ENCODE measurements at places on chromosomes 2 and 18.
A peak's percentile ranks its signal among the peaks of the same experiment; 100 is the strongest.

GRCh38 chr18:31225668-31226067, 63.0 kb upstream of the DSC1 start:
- DNase-seq, result no peak

DNA sequence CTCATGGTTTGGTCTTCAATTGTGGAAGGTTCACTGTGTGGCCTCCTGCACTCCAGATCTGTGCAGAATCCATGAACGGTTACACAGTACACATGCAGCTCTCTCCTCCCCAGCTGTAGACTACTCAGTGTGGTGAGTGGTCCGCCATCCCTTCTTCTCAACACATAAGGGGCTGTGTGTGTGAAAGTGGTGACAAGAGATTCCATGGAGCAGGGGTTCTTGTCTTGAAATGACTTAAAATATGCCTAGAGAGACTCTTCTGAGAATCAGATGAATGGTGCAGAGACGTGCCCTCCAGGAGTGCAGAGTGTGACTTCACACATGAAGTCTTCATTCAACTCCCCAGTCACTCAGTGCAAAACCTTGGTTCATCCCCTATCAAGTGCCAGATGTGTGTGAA, 151.0 kb upstream of the COPS8 start:
- DNase-seq, result no peak

- DNase-seq, result no peak
These were observed 244.7 kb downstream of the HNMT start for GRCh38 chr2:138209009-138209408.

DNA sequence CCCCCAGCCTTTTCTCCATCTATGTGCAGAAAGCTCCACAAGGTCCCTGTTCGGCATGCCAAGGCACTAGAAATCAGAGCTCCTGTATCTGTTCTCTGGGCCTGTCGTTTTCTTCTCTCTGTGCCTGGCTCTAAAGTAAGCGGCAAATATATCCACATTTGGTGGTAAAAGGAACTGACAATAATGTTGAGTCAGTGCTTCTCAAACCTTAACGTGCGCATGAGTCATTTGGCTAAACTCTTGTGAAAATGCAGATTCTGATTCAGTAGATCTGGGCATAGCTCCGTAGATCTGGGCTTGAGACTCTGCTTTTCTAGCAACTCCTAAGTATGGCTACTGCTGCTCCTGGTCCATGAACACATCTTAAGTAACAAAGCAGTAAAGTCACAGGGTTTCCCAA, 16.5 kb upstream of the ACSL3 start:
- DNase-seq, result no peak

DNA sequence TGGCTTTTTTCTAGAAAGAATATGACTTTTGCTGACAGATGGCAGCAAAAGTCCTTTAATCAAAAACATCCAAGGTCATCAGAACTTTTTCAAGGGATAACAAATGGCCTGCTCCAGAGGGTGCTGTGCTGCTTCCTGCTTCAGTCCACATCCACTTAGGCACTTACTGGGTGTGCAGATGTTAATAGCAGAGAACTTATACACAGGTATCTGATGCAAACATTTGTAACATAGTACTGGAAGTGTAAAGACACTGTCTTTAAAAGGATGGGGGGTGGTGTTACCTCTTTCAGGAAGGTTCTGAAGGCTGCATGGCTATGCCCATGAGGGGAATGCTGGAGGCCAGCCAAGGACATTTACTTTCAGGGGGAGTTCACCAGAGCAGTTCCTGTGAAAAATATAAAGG, 5.5 kb downstream of the HOXD8 start:
- DNase-seq, result no peak

- no peak for DNase-seq
These were observed 25.2 kb downstream of the TWSG1 start for GRCh38 chr18:9359796-9360195.

DNA sequence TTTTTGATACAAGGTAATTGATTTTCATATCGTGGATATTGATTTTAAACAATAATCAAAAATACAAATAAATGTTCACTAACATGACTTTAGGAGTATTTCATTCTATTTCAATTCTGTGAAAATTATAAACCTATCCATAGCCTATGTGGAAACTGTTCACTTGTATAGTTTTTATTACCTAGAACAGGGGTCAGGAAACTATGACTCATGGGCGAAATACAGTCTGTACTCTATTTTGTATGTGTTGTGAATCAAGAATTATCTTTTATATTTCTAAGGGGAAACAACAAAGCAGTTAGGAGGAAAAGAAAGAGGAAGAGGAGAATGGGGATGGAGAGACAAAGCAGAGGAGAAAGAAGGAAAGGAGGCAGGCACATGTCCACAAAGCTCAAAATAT, 181.7 kb upstream of the VRK2 start:
- no peak for DNase-seq

GRCh38 chr2:219581346-219581745, 9.2 kb downstream of the INHA start:
- no peak for DNase-seq

- DNase-seq, result no peak
These were observed 130.4 kb downstream of the GALR1 start for GRCh38 chr18:77379976-77380509.

DNA sequence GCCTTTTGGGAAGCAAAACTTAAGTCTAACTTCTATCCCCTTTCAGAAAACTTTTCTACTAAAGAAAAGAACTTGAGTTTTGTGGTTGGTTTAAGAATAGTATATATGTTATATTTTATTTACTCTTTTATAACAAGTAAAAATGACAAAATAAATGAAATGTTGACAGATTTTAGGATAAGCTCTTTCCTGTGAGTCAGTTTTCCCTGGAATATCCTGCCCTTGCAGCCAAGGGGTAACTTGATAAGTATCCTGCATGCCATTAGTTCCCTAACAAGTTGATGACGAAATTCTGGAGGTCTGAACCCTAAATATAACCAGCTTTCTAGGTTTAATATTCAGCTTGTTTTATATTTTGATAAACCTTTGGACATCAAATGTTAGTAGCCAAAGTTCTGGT, 7.3 kb upstream of the HTR2B start:
- DNase-seq, result no peak

- no peak for DNase-seq
These were observed 59.1 kb upstream of the DAPL1 start for GRCh38 chr2:158735822-158736580.

DNA sequence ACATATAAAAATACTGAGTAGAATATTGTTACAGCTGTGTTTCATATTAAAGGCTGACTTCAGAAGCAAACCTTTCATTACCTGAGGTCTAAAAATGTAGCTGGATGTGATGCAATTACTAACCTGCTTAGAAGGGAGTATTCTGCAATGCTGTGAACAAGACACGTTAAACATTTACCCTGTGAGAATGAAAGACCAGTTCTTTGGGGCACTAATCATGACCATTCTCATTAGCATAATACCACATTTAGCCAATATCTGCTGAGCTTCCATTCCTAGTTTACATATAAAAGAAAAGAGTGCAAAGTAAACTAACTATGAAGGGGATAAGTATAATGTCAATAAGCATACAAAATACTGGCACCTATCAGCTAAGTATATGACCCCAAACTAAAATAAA, 784.0 kb upstream of the KLHL29 start:
- no peak for DNase-seq

DNA sequence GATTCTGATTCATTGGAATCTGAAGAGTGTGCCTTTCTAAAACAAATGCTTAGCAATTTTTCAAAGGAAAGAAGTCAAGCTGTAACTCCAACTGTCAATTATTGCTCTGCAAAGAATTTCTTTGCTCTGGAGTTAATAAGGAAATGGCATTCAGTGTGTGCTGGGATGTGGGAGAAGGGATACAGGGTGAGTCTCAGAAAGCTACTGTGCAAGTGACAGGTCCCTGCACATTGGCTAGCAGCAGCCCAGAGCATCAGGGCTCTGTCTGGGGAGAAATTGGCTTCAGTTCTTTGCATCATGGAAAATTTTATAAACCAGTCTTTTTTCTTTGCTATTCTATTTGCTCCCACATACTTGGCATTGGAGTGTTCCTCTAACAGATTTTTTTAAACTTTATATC, 1.1 kb upstream of the SYT4 start:
- no peak for DNase-seq

DNA sequence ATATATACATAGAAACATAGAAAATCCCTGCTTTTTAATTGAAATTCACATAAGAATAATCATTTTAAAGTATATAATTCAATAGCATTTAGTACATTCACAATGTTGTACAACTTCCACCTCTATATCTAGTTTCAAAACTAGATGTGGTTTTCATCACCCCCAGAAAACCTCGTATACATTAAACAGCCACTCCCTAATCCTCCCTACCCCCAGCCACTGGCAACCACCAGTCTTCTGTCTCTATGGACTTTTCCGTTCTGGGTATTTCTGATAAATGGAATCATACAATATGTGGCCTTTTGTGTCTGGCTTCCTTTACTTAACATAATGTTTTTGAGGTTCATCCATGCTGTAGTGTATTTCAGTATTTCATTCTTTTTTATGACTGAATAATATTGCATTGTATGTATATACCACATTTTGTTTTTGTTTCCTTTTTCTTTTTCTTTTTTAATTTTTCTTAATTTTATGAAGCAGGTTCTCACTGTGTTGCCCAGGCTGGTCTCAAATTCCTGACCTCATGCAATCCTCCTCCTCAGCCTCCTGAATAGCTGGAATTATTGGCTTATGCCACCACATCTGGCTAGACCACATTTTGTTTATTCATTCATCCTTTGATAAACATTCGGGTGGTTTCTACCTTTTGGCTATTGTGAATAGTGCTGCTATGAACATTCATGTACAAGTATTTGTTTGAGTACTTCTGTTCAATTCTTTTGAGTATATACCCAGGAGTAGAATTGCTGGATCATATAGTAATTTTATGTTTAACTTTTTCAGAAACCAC, 50.6 kb upstream of the RNF152 start:
- DNase-seq, result no peak

GRCh38 chr2:227383686-227384085, 4.1 kb downstream of the SCYGR1 start:
- DNase-seq, result no peak

DNA sequence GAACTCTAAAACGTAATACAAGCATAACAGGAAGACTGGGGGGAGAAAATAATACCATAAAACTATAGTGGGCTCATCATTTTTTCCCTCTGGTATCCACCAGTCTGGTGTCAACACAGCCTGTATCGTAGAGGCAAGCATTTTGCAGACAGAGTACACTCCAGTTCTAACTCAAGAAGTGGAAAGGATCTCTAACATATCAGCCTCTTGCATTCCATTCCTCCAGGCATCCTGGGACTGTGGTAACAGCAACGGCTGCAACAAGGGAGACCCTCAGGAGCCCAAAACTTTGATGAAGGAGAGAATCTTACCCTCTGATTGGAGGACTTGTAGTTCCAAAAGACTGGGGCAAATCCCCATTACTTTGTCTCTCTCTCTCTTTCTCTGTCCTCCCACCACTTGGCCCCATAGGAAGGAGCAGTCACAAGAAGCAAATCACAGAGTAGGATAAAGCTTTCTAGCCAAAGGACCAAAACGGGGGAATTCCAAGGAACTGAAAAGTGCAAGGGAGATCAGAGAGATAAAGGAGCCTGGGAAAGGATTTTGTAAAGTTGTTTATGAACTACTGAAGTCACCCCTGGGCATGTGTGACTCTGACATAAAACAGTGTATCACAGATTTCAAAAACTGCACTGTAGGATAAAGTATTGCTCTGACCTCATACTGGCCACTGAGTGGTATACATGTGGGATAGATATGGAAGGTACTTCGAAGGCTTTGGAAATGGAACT, 11.9 kb downstream of the FRZB start:
- no peak for DNase-seq

DNA sequence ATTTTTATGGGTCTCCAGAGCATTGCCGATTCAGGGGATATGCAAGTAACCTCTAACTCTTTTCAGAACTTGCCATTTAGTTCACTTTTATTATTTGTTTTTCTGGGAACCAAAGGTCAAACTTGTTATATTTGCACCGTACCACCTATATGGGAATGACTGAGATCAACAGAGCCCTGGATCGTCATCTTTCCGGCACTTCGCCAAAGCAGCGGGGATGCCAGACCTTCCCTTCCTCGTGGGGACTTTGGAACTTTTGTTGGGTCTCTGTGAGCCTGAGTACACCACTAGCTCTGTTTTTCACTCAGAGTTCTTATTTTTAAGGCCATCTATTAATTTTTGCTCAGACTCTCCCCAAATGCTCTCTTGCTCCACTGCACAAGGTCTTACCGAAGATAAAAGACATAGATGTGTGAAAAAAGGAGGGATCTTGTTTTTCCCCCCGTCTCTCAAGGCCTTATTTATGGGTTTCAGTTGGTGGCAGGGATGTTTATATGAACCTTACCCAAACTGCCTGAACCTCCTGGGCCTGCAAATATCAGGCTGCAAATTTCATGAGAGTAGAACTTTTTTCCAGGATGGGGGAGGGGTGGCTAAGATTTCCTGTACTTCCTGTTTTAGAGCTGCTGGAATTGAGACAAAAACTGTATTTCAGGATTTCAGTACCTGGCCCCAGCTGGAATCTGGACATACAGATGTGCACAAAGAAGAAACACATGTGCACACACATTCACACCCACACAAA, 350.3 kb downstream of the HRH4 start:
- no peak for DNase-seq

- DNase-seq, result no peak
These were observed 4.3 kb upstream of the G6PC2 start for GRCh38 chr2:168896783-168897182.

DNA sequence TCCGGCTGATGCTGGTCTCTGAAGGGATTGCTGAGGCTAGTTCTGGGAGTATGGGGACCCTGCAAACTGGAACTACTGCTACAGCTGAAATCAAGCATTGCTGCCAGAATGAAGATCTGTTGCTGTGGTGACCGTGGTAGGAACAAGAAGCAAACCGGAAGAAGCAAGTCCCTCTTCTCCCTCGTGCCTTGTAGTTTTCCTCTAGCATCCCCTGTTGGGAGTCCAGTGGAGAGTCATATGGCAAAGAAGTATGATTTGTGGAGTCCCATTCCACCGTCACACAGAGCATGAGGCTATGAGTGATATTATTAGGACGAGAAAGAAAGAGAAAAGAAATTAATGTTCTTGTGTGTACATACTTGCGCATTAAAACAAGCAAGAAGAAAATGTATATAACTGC, 138.8 kb upstream of the SP5 start:
- DNase-seq, result no peak

DNA sequence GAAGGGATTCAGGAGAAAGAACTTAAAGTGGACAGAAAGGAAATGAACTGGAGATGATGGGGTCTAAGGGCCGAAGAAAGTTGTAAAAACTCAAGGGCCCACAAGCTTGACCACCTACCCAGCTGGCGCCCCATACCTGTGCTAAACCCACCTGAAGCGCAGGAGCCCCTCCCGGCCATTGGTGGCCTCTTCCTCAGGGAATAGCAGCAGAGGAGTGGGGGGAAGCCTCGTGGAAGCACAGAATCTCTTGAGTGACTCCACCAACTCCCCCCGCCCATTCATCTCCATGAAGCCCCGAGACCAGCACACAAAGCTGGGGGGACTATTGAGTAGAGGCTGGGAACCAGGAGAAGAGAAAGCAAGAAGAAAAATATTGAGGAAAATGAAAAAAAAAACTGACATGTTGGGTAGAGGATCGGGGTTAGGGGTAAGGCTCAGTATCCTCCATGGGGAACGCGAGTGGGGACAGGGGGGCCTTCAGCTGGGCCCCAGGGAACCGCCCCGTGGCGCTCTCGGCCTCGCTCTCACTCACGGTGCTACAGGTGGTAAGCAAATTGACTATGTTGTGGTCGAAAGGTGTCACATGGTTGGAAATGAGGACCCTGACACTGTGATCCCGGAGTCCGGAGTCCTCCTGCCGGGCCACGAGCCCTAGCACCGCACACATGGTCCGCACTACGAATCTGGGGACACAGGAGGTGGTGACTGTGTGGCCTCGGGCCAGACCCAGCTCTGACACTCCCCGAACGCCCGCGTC, 728 bp downstream of the AUP1 start:
- DNase-seq, result peak; percentile 35

- no peak for DNase-seq
These were observed 177.8 kb upstream of the HAAO start for GRCh38 chr2:42970151-42970550.

Measured in activated naive CD4-positive, alpha-beta T cell (primary cell).